ENCODE measurements at places on chromosomes 1 and 21.

DNA sequence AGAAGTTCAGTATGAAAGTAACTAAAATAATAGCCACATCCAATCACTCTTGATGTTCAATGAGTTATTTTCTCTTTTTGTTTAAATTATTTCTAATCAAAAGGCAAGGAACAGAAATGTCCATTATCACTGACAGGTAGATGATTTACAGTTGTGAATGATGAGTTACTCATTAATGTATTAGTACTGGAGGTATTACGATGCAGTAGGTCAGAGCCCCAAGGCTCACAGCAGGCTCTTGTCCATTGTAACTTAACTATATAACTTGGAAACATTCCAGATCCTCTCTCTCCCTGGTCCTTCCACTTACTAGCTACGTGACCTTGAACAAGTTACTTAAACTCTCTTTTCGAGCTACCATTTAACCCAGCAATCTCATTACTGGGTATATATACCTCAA lies 39.5 kb downstream of the CRB1 start:
- no peak for DNase-seq

DNA sequence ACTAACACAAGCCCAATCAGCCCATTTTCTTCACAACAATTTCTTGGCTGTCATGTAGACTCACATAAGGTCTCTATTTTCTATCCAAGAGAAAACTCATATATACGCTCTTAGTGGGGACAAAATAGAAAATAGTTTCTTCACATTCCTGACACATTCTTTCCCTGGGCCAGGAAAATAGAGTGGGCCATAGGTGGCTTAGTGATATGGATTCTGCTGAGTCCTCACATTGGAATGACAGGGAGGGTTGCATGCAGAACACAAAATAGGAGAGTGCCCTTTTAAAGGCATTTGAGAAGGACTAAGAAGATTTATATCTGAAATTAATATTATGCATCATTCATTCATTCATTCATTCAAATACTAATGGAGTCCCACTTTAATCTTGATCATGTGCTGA lies 207.7 kb downstream of the LYPLAL1 start:
- no peak for DNase-seq

GRCh38 chr1:151806170-151806569 lies 951 bp upstream of the LINGO4 start:
- no peak for DNase-seq

- DNase-seq: no peak
These were observed 3.7 kb downstream of the ATF3 start for GRCh38 chr1:212612041-212612961.

- DNase-seq: no peak
These were observed 153.4 kb downstream of the TTLL7 start for GRCh38 chr1:83845437-83846071.

DNA sequence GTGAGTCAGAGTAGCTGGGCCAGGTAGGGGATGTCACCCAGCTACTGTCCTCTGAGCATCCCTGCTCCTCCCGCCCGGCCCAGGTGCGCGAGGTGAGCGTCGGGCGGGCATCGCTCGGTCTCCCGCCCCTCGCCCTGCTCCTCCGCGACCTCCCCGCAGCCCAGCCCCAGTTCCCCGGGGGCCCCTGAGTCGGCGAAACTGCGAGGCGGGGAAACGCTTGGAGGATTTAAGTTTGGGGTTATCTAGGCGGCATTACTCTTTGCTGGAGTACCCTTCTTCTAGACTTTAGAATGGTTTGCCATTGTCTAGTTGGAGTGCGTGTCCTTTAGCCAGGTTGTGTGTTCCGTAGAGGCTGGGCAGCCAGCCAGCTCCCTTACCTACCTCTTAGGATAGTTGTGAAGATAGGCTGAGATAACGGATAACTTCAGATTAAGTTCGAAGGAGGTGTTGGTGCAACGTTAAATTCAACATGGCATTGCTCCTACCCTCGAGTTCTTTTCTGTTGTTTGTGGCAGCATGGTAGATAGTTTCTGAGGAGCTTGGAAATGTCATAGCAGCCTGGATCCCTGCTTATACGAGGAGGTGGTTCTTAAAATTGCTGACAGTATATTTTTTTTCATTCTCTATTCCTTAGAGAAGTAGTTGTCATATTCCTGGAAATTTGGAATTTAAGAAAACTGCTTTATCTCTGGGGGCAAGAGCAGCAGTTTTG lies 697 bp downstream of the AGO3 start:
- no peak for DNase-seq

DNA sequence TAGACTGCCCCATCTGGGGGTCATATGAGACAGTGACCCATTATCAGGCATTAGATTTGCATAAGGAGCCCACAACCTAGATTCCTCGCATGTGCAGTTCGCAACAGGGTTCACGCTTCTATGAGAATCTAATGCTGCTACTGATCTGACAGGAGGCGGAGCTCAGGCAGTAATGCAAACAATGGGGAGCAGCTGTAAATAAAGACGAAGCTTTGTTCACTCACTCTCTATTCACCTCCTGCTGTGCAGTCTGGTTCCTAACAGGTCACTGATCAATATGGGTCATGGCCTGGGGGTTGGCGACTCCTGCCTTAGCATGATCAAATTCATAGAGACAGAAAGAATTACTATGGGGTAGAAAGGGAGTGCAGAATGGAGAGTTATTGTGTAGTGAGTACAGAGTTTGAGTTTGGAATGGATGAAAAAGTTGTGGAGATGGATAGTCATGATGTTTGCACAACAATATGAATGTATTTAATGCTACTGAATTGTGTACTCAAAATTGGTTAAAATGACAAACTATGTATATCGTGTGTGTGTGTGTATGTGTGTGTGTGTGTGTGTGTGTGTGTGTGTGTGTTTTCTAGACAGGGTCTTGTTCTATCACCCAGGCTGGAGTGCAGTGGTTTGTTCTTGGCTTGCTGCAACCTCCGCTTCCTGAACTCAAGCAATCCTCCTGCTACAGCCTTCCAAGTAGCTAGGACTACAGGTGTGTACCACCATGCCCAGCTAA lies 42.2 kb downstream of the BTF3L4 start:
- no peak for DNase-seq

- DNase-seq: no peak
These were observed 246.7 kb downstream of the HMCN1 start for GRCh38 chr1:185980891-185981290.

GRCh38 chr1:221791846-221792245 lies 50.0 kb upstream of the DUSP10 start:
- DNase-seq: no peak

DNA sequence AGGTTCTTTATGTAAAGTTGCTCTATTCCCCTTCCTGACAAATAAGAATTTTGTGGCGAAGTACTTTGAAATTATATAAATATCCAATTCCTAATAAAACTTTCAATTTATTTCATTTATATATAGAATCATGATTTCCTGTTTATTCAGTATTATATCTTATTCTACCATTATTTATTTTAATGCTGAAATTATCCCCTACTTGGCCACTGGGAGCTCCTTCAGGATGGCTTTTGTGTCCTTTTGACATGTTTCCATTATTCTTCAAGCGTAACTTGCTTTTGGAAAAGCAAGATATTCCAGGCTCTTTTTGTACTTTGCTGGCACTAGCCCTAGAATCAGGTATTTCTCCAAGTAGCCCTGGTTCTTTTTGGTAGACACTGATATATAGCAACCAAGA lies 67.2 kb upstream of the CACYBP start:
- DNase-seq: no peak

GRCh38 chr1:210828996-210829596 lies 304.9 kb downstream of the KCNH1 start:
- DNase-seq: no peak

- no peak for DNase-seq
These were observed 22.8 kb upstream of the RGS1 start for GRCh38 chr1:192552760-192553191.

- DNase-seq: no peak
These were observed 23.6 kb upstream of the ARHGEF10L start for GRCh38 chr1:17515902-17516301.

DNA sequence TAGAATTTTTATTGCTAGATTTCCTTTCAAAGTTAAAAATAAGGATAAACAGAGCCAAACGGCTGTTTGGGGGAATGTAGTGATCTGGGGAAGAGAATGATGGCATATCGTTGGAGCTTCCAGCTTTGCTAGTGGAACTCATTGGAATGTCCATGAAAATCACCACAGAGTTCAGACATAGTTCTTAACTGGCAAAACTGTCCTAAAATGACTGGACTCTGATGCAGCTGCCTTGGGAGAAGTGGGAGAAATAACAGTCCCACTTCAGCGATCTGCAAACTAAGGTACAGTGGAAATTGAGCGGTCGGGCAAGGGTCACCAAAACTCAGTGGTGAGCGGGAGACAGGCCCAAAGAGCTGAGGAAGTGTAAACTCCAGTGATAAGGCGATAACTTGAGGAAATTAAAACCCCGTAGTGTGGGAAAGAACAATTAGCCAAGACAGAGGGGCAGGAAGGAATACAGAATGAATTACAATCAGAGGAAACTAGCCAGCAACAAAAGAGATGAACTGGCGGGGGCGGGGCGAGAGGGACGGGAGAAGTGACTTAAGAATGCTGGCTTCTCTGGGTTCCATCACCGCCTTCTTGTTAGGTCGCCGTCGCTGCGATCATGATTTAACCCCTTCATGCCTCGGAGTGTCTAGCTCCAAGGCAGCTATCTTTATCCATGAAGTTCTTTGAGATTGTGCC lies 89.8 kb upstream of the ARHGAP29 start:
- DNase-seq: no peak

DNA sequence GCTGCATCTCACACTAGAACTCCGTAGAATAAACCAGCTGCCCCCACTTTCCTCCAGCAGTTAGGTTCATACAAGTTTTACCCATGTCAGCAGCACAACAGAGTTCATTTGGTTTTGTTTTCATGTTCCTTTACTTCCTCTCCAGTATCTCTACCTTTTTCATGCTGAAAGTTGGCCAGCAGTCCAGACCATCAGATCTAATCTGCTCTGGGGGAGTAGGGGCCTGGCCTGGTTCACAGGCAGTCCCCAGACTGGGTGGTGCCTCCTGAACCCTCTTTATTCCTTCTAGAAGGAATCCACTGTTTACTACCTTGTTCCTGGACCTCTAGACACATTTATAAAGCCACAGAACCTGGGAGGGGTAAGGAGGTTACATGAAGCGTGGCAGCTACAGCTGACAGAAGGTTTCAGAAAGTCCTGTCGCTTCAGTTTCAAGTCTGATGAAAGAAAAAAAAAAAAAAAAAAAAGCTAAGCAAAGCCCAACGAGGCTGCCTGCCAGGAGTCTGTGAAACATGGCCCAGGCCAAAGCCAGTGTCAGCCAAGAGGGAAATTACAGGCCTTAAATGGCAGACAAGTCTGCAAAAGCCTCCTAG lies 184.6 kb upstream of the JUN start:
- DNase-seq: no peak

DNA sequence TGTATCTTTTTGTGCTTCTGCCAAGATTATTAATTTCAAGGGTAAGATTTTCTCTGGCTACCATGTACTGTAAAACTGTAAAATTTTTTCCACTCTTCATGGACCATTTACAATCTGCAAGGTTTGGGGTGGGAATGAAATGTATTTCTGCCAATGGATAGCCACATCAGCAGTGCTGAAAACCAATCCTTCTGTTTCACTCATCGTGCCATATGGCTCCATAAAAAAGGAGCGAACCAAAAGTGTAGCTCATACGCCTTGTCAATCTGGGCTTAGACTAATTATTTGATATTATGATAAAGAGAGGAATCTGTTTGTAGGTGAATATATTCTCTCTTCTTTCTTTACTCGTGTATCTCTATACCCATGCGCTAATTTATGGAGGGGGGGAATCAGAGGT lies 3.0 kb upstream of the SLC44A5 start:
- no peak for DNase-seq

DNA sequence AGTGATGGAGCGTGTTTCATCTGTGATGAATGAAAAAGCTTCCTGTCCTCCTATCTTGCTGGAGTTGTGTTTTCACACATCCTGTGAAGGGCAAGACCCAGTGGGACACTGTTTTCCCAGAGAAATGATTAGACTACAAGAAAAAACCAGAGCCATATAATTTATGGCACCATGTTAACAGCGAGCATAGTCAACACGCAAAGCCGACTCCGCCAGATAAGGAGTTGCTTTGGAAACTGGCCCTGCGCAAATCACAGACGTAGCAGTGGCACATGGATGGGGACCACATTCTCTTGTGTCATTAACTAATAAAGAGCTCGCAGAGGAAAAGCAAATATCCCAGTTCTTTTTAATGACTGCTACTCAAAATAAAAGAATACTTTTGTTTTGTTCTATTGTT lies 471.2 kb upstream of the RUNX1 start:
- DNase-seq: no peak

- no peak for DNase-seq
These were observed 79.1 kb downstream of the CDC7 start for GRCh38 chr1:91579658-91580228.

- no peak for DNase-seq
These were observed 219.9 kb downstream of the KCTD3 start for GRCh38 chr1:215786997-215787396.

GRCh38 chr1:176466514-176466913 lies 3.5 kb downstream of the PAPPA2 start:
- no peak for DNase-seq

DNA sequence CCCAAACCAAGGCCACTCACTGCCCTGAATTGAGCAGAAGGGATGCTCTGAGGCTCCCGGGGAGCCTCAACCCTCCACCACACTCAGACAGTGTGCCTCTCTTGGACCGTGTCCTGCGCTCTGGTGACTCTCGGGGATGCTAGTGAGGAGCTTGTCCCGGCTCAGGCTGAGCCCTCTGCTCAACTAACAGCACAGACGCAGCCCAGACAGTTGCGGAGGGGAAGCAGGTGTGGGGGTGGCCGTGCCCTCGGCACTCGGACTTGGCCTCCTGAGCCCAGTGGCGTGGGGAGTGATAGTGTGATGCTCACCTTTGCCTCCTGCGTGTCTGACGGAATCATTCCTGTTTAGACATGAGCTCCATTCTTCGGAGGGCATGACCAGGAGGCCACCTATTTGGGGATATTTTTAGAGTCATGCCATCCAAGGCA lies 15.4 kb upstream of the SLC19A1 start:
- DNase-seq: no peak

- no peak for DNase-seq
These were observed 287.5 kb downstream of the PTGER3 start for GRCh38 chr1:70760154-70760553.

DNA sequence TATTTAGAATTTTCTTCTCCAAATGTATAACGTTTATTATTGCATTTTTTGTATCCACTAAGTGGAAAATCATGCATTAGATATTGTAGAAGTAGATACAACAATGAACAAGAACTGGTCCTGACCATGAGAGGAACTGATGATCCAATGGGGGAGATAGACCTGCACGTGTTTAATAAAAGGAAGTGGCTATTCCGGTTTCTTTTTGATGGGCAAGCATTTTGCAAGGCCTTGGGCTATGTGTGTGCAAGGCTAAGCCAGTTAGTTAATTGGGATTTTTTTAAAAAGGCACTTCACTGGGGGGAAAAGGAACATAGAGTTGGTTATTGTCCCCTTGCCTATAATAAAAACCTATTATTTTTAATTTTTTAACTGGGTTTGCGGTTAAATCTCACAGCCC lies 961 bp upstream of the VCAM1 start:
- DNase-seq: no peak

DNA sequence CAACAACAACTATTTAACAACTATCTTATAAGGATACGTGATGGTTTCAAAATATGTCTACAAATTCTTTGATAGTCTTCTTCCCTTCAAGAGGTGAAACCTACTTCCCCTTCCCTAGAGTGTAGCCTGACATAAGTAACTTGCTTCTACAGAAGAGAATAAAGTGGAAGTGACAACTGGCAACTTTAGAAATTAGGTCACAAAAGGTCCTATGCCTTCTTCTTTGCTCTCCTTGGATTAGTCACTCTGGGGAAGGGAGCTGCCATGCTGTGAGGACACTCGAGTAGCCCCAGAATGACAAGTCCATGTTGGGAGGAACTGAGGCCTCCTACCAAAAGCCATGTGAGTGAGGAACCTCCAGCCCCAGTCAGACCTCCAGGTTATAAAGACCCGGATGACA lies 19.2 kb downstream of the EFCAB14 start:
- DNase-seq: no peak

All from activated T-cell treated with anti-CD3 and anti-CD28 coated beads for 48 hours (primary cell).